Effector memory CD4-positive, alpha-beta T cell (primary cell): ENCODE measurements at places on chromosomes 11 and 22.

DNA sequence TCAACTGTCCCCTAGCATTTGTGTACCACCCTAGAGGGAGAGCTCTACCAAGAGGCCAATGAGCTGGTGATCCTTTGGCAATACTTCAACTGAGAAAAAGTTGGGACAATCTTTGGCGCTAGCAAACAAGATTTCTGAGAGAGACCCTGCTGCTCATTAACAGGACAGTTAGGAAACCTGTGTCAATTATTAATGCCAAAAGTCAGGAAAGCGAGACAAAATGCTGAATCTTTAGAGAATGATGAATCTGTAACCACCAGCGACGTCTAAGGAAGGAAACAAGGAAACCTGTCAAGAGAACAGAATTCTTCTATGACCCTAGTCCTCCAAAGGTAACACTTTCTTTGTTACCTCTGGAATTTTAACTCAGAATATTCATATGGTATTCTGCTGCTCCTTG, 19.9 kb downstream of the LARGE2 start:
- no peak for DNase-seq

DNA sequence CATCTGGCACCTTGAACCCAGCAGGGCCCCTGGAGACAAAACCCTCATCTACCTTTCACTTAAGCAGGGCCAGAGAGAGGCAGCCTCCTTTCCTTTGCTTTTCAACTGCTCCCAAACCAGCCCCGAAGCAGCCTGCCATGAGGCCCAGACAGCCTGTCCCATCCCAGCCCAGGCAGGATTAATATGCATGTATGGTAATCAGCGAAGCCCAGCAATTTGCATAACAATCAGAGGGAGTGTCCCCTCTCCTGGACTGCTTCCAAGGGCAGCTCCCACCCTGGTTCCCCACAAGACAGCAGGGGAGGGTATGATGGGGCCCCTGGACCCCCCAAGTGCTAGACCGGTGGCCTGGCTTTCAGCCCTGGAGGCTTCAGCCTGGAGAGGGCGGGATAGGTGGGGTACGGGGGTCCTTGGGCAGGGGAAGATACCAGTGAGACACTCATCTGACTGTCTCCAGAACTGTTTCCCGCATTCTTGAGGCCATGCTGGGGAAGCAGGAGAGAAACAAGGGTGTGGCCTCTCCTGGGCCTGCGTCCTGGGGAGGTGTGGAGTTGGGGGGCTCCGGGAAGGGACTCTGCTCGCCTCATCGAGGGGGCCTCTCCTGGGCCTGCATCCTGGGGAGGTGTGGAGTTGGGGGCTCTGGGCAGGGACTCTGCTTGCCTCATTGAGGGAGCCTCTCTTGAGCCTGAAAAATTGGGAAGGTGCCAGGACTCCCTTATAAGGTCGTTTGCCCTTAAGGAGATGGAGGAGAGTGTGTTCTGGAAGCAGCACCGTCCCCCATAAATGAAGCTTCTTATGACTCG, 93.2 kb upstream of the PRR5 start:
- no peak for DNase-seq

DNA sequence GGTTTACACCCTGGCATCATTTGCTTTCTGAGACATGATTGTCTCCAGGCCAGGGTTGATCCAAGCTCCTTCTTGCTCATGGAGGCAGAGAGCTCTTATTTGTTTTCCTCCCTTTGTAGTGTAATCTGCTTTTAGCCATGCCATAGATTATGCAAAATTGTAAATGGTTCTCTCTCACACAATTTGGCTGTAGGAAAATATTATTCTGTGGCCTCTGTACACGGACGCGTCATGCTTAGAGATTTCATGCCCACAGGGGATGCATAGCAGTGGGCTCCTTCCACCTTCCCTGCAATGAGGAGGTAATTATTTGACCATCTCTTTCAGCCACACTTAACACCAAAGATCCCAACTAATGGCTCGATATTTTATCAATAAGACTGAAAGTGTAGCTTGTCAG, 37.7 kb upstream of the GNAZ start:
- no peak for DNase-seq

- DNase-seq, result no peak
These were observed 860.8 kb downstream of the TBC1D22A start for GRCh38 chr22:47623066-47623762.

DNA sequence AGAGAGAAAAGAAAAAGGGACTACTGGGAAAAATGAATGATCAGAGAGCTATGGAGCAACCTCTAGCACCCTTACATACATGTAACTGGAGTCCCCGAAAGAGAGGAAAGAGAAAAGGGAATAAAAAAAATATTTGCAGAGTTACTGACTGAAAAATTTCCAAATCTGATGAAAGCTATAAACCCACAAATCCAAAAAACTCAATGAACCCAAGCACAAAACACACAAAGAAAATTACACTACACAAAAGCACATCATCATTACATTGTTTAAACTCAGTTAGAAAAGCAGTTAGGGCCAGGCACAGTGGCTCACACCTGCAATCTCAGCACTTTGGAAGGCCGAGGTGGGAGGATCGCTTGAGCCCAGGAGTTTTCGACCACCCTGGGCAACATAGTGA, 6.7 kb downstream of the VPS37C start:
- no peak for DNase-seq

- no peak for DNase-seq
These were observed 70.7 kb upstream of the IGLL5 start for GRCh38 chr22:22816766-22817410.

DNA sequence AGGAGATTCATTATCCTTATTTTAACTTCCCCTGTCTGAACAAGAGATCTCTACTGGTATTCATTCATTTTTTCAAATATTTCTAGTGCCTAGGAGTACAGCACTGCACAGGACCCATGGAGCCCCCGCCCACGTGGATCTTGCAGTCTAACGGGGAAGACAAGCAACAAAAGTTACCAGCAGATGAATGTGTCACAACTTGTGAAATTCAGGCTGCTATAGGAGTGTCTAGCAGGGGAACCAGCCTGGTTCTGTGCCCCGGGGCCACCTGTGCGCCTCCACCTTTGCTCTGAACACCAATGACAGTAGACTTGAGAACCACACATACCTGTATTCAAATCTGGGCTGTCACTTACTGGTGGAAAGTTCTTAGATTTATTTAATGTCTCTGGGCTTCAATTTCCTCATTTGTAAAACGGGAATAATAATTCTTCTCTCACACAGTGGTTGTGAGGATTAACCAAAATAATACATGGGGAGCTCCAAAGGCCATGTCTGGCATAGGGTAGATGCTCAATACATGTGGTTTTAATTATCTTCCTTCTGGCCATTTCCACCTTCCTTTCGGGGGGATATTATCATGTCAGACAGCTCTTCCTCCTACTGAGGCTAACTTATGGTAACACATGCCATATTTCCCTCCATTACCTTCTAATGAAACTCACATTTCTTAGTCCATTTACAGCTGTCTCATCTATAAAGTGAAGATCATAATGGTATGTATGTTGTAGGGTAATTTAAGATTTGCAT, 17.8 kb downstream of the POU2AF1 start:
- no peak for DNase-seq

GRCh38 chr11:128103278-128103873, 484.0 kb downstream of the ETS1 start:
- DNase-seq, result no peak

DNA sequence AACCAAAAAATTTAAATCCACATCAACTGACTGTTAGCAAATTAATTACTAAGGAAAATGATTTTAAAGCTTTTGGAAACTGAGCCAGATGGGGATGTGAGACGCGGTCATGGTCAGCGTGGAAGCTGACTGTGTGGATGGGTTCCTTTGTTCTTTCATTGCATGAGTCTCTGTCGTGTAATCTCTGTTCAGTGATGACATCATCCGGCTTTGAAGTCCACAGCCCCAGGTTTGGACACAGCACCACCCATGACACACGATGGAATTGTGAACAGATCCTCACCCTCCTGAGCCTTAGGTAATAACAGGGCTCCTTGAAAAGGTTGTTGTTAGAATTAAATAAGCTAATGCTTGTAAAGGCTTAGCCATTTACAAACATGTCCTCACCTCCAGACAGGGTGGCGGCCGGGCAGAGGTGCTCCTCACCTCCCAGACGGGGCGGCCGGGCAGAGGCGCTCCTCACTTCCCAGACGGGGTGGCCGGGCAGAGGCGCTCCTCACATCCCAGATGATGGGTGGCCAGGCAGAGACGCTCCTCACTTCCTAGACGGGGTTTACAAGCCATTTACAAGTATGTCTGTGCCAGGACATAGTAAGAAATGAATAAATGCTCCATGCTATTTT, 677.3 kb downstream of the TBC1D22A start:
- no peak for DNase-seq

- DNase-seq, result no peak
These were observed 1.7 kb upstream of the TNNT3 start for GRCh38 chr11:1917523-1918435.

- DNase-seq, result no peak
These were observed 40.3 kb upstream of the CYP2D6 start for GRCh38 chr22:42170946-42171345.

DNA sequence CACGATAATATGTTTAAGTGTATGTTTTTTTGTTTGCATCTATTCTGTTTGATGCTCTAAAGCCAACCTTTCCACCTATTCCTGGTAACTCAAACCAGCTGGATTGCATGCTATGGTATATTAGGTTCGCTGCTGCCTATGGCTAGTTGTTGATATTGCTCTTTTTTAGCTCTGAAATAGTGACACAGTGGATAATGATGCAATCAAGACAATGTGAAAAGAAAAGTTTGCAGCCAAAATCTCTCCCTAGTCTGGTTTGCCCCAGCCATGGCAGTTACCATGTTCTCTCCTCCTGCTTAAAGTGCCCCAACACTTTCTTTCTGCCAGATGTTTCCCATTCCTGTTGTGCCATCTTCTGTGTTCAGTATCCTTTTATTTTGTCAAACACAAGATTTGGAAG, 269.7 kb downstream of the DYNC2H1 start:
- no peak for DNase-seq

- DNase-seq, result no peak
These were observed 90.8 kb upstream of the PARVA start for GRCh38 chr11:12286606-12287005.

DNA sequence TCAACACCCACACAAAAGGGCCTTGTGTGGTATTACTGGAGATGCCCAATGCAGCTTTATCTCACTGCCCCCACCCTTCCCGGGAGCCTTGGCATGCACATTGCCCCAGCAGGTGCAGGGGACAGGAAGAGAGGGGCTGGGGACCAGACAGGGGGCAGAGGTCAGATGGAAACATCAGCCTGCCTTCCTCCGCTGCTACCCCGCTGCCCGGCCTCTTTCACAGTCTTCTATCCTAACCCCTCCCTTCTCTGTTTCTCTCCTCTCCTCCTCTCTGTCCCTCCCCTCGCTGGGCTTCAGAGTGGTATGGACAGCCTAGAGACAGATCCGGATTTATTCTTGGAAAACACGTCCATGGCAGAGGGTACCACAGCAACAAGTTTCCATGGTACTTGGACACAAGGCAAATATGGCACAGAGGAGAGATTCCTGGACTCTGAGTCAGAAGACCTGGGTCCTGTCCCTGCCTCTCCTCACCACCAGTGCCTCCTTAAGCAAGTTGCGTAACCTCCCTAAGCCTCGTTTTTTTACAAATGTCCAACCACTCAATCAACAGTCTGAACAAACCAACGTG, 8.3 kb upstream of the IGSF9B start:
- no peak for DNase-seq

GRCh38 chr11:126132319-126132718, 69.7 kb upstream of the CDON start:
- no peak for DNase-seq

GRCh38 chr11:120815319-120816100, 208.4 kb upstream of the TBCEL start:
- no peak for DNase-seq

- DNase-seq, result peak; percentile 50
These were observed 16.1 kb downstream of the TSKU start for GRCh38 chr11:76799066-76799804.

GRCh38 chr22:23745791-23746190, 5.1 kb downstream of the ZNF70 start:
- no peak for DNase-seq

GRCh38 chr11:15180212-15180792, 65.6 kb downstream of the INSC start:
- no peak for DNase-seq

GRCh38 chr11:64802370-64803157, 450 bp downstream of the MAP4K2 start:
- DNase-seq, result peak; percentile 34

GRCh38 chr11:75558939-75559843, 2.9 kb upstream of the SERPINH1 start:
- no peak for DNase-seq

- no peak for DNase-seq
These were observed 1.8 kb upstream of the DUSP8 start for GRCh38 chr11:1573903-1574237.

DNA sequence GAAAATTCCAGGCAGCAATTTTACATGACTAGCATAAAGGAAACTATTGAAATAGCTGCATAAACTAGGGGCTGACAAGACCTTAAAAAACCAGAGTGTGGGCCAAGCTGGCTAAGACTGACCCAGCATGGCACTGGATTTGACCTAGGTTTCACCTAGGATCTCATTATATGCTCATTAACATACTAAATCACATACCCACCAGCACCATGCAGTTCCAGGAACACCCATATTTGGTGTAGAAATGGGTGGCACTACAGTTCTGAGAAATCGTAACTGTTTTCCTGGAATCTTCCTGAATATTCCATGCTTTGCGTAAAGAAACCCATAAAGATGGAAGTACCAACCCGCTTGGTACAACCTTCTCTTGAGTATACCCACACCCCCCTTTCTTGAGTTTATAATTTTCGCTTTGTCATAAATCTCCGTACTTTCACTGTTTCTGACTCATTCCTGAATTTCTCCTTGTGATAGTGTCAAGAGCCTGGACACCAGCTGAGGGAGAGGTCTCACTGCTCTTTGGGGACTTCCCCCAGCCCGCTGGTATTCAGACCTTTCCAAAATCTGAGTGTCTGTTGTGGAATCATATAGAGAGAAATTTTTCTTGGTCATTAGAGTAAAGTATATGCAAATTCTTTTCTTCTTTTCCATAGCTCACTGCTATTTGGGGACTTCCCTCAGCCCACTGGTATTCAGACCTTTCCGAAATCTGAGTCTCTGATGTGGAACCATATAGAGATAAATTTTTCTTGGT, 55.1 kb downstream of the MTMR3 start:
- no peak for DNase-seq

DNA sequence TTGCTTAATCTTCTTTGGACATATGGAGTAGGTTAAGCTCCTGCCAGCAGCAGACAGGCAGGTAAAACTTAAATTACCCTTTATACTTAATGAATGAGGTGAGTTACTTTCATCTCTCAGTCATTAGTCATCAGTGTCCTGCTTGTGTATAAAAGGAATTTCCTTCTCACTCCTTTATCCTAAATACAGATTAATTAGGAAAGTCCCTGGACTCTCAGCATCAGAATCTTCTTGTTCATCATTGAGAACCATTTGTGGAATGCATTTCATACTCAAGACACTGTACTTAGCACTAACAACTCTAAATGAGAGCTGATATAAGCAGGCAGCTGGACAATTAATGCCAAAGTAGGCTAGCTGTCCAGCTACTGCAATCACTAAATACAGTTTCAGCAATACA, 630.4 kb downstream of the METTL15 start:
- no peak for DNase-seq

DNA sequence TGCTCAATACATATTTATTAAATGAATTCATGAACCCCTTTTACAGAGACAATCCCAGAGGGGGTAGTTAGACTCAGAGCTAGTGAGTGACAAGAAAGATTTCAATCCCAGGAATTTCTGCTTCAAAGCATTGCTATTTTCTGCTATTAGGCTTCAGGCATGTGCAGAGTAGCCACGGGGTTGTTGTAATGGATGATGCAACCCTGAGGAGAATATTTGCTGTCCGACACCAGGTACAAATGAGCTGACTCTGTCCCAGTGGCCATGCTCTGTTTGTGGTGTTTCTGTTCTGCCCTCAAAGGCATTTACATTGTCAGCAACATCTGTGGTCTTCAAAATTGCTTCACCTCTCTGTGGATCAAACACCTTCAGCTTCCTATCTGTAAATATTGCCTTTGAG, 102.6 kb downstream of the CSNK2A3 start:
- no peak for DNase-seq
